Endothelial cell (in vitro differentiated cells): ENCODE measurements at places on chromosomes 2 and 18. TPM values are rescaled to one million over a fixed set of nuclear protein-coding genes. Genes with fewer than 3 reads are reported as not detected.

The NCK2 gene
- 93.7 TPM for total RNA-seq

The ZAP70 gene
- 93.4 TPM for total RNA-seq

The FAM237A gene
- not detected for total RNA-seq

DNA sequence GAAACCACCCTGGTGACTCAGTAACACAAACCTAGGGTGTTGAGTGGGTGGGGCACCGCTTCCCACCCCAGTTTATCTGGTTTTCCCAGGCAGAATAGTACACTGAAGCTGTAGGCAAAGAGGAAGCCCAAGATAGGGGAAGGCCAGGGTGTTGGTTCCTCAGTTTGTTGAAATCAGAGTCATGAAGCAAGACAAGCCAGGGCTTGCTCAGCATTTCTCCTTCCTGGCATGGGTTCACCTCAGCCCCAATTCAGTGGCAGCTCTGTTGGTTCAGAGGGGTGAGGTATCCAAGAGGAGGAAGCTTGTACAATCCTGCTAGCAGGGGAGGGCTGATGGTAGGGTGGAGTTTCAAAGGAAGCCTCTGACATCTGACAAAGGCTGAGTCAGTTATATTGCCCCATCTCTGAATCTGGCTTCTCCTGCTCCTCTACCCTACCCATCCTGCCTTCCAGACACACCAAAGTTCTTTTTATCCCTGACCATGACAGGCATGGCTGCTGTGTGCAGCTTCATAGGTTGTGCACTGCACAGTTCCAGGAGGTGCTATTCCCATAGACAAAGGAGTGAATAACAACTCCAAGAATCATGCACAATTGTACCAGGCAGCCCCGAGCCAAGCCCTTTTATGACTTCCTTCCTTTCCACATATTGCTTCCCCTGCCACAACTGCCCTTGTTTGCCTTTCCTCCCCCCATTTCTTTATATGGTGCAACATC, 24.9 kb upstream of the RAB10 start:
- no peak for DNase-seq
